ENCODE measurements at places on chromosomes 13 and 19. TPM values are rescaled to one million over a fixed set of nuclear protein-coding genes. Genes with fewer than 3 reads are reported as not detected.

DNA sequence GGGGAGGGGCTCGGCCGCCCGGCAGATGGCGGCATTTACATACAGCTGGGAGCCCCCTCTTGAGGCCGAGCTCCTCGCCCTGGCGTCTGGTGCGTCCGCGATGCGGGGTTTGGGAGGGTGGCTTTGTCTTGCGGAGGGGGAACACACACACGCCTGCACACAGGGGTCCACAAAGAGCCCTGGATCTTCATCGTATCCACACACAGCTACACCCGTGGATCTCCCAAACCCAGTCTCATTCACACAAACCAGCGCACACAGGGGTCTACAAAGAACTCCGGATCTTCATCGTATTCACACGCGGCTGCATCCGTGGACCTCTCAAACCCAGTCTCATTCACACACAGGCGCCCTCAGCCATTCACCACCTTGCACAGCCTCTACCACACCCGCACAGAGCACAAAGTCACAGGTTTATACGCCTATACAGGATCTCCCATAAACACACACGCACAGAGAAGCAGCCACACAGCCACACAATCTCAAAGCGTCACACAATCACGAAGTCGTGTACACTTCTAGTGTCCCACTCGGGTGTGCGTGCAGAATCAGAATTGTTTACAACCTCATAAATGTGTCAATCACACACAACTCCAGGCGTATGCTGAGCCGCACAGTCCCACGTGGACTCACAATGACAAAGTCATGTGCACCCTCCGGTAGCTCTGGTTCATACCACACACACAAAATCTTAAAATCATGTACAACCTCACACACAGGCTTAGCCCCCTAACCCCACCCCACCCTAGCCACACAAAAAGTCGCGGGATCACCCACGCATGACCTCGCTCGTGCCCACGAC lies 550 bp upstream of the DLL3 start:
- no peak for DNase-seq

Gene LCP1
- total RNA-seq = under 0.01 TPM

DNA sequence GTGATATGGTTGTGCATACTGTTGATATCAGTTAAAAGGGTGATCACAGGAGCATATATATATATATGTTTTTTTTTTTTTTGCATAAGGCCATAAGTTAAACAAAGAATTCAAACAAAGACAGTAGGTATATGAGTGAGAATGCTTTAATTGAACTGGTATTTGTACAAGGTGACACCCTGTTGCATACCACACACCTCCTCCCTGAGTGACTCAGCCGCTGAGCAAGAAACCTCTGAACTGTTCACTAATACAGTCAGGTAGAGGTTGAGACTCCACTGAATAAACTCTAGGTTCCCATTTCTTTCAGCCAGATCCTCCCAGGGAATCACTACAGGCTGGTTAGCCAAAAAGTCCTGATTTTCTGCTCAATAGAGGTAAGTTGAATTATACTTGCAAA lies at the start of gene SCEL:
SCEL (plus strand) TSS at position 259 of the 400 bp plus-strand sequence. CDS start 20,170 bp downstream, outside the sequence.
- no peak for DNase-seq

Gene CD33
- under 0.01 TPM for total RNA-seq

Gene CEACAM19
- total RNA-seq = 1.1 TPM

DNA sequence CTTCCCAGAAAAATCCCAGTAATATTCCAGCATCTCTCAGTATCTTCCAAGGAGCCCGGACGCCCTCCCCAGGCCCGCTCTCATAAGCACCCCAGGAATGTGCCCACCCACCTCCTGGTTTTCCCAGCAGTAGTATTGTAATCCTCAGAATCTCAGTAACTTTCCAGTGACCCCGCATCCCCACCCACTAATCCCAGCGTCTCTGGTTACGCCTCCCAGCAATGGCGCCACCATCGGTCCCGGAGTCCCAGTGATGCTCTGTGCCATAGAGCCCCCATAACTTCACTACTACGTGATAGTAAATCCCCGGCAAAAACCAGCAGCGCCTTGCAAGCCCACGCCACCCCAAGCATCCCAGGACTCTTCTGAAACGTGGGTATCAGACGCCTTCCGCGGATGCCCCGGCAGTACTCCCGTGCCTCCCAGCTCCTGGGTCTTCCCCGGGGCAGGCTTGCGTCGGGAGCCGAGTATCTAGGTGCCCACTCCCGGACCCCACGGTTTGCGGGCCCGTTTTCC lies 928 bp upstream of the PNPLA6 start:
- DNase-seq = peak; percentile 55

Gene NKG7
- not detected for total RNA-seq

All from dermis microvascular lymphatic vessel endothelial cell (primary cell).